Activated CD4-positive, alpha-beta T cell treated with anti-CD3 and anti-CD28 coated beads for 24 hours (primary cell): ENCODE measurements at places on chromosomes 2 and 18.

DNA sequence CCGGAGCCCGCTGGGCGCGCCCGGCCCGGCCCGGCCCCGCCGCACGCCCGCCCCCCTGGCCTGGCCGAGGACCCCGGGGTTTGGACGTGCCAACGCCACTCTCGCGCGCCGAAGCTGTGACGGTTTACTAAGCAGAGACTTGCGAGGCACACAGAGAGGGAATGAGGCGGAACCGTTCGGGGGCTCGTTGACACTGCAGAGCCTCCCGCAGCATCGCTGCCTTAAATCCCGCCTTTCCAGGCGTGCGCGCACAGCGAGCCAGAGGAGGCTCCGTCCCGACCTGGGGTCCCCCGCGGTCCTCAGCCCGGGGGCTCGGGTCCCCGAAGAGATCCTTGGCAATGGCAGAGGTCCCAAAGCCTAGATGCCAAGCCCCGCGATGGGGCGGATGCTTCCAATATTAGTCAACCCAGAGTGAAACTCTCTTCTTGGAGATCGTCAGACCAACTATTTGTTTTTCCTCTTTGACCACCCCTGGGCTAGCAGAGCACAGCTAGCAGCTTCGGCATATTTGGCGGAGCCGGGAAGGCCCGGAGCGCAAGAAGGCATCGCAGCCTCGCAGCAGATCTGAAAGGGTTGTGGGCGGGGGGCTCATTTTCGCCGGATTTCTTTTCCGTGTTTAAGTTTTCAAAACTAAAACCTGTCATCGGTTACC, at the start of gene ZNF385B:
TSS of gene ZNF385B (minus strand) at position 197 of the 652 bp plus-strand sequence.
- DNase-seq, result no peak

GRCh38 chr2:2788076-2788475, 457.0 kb upstream of the MYT1L start:
- no peak for DNase-seq

DNA sequence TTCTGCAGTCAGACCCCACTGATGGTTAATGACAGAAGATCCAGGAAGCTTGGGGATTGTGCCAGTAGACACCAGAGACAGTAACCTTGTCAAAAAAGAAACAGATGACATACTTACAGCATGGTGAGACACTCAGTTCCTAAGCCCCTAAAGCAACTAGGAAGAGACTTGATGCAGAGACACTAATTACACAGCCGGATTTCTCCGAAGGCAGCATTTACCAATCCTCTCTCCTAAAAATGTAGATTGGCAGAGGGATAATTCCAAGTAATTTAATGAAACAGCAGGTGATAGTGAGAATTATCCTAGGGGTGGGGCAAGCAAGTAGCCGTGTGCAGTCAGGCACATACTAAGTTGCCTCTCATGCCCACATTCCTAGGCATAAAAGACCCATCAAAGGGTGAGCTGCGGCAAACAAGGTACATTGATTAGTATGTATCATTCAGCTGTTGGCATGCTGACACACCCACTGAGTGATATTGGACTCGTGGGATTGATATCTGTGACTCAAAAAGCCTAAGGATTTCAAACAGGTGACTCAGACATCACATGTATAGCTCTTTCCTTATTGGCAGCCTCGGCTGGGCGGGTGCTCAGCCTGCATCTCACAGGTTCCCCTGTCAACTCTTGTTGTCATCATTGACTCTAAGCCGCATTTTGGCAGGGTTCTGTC, 296.7 kb upstream of the ATP5MC3 start:
- DNase-seq, result no peak

- DNase-seq, result no peak
These were observed 179.7 kb upstream of the SETBP1 start for GRCh38 chr18:44500808-44501610.

DNA sequence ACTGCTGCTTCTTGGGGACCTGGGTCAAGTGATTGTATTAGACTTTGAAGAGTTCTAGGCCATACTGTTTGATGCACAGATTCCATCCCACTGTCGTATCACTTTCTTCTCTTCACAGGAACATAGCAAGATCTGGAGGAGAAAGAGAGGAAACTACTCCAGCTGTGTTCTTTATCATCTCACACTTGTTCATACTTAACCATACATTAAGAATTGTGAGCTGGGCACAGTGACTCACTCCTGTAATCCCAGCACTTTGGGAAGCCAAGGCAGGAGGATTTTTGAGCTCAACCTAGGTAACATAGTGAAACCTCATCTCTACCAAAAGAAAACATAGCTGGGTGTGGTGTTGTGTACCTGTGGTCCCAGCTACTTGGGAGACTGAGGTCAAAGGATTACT, 111.7 kb downstream of the PARD3B start:
- DNase-seq, result no peak

DNA sequence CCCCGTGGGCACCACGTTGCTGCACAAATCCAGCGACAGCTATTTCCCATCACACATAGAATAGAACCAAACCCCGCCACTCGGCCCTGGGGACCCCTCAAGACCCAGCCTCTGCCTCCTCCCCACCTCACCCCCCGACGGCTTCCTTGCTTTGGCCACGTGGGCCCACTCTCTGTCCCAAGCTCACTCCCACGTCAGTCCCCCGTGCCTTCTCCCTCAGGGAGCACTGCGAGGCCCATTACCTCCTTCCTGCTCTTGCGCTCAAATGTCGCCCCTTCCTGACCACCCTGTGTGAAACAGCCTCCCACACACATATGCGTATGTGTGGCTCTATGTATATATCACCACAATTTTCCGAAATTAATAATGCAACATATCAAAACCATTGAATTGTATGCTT, 239.7 kb downstream of the SH3BP4 start:
- DNase-seq, result no peak

DNA sequence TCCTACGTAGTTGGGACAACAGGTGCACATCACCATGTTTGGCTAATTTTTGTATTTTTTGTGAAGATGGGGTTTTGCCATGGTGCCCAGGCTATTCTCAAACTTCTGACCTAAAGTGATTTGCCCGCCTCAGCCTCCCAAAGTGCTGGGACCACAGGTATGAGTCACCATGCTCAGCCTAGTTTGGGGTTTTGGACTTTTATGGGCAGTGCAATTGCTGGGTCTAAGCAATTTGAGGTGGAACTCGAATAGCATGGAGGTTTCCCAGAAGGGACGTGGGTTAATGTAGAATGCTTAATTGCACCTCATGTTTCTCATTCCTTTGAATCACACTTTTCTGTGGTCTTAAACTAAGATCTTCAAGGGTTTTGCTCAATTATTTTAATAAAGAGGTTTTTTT, 102.3 kb upstream of the EPHA4 start:
- no peak for DNase-seq

- no peak for DNase-seq
These were observed 52.5 kb upstream of the MCFD2 start for GRCh38 chr2:46967990-46968647.
